Suppressor macrophage (primary cell): ENCODE measurements at places on chromosomes 13 and 19.
A peak's percentile ranks its signal among the peaks of the same experiment; 100 is the strongest.

- peak; percentile 90 for DNase-seq
These were observed 76.6 kb upstream of the POMP start for GRCh38 chr13:28582225-28582891.

DNA sequence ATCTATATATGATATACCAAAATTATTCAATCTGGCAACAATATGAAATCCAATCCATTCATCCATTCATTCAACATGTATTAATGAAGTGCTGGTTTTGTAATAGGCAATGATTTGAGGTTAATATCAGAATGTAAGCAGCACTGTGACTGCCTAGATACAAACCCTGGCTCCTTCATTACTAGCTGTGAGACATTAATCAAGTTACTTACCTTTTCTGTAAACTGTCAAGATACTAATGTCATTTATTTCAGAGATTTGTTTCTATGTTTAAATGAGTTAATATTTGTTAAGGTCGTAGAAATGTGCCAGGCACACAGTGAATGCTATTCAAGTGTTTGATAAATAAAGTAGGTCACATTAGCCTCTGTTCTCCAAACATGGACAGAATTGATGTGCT is 40.9 kb downstream of the CLDN10 start:
- no peak for DNase-seq

DNA sequence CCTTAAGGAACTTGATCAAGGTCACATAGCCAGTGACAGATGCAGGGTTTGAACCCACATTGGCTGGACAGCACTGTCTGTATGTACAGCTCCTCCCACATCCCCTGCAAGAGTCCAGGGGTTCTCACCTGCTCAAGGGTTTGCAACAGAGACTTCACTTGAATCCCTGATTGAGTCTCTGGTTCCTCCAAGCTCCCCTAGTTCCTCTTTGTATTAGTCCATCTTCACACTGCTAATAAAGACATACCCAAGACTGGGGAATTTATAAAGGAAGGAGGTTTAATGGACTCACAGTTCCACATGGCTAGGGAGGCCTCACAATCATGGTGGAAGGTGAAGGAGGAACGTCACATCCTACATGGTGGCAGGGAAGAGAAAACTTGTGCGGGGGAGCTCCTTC is 72.8 kb upstream of the CLDN10 start:
- DNase-seq: no peak

GRCh38 chr13:54373211-54373610 is 1344.6 kb downstream of the OLFM4 start:
- no peak for DNase-seq

- DNase-seq: no peak
These were observed 27.7 kb downstream of the CYP2B6 start for GRCh38 chr19:41018736-41019290.

DNA sequence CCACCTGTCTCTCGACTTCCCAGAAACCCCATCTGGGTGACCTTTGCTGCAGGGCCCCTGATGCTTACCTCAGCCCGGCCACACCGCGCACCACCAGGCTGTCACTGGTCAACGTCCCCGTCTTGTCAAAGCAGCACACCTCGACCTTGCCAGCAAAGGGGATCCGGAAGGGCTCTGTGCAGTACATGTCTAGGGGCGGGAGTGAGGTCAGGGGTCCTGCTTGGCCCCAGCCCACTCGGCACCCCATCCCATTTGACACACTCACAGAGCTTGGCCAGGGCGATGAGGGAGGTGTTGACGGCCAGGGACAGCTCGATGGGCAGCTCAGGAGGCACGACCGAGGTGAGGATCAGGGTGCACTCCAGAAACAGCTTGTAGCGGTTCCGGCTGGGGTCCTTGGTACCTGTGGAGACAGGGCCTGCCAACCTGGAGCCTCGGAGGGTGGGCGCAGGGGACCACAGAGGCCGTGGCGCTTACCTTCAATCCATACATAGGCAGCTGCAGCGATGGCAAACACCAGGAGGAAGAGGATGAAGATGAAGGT is 8.4 kb downstream of the ATP13A1 start:
- DNase-seq: no peak

GRCh38 chr13:20708216-20708615 is 4.7 kb downstream of the IL17D start:
- no peak for DNase-seq

GRCh38 chr19:48702701-48703100 is 6.9 kb downstream of the FUT2 start:
- DNase-seq: no peak

DNA sequence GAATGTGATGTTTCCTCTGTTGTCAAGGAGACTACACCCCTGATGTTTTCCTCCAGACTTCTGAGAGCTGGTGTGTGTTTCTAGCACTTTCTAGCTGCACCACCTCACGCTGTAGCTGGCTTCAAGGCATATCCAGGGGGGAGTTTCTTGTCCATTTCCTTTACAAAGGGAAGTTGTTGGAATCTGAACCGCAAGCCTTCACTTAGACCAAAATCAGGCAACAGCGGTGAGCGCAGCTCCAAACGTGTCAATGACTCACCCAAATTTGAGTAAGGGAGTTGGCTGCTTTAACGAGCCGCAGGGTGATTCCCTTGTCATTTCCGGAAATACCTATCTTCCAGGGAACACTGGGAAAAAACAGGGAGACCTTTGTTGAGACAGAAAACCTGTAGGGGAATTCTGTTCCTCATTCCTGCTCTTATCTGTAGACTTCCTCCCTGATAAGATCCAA is 2.5 kb downstream of the LDLR start:
- DNase-seq: peak; percentile 70

DNA sequence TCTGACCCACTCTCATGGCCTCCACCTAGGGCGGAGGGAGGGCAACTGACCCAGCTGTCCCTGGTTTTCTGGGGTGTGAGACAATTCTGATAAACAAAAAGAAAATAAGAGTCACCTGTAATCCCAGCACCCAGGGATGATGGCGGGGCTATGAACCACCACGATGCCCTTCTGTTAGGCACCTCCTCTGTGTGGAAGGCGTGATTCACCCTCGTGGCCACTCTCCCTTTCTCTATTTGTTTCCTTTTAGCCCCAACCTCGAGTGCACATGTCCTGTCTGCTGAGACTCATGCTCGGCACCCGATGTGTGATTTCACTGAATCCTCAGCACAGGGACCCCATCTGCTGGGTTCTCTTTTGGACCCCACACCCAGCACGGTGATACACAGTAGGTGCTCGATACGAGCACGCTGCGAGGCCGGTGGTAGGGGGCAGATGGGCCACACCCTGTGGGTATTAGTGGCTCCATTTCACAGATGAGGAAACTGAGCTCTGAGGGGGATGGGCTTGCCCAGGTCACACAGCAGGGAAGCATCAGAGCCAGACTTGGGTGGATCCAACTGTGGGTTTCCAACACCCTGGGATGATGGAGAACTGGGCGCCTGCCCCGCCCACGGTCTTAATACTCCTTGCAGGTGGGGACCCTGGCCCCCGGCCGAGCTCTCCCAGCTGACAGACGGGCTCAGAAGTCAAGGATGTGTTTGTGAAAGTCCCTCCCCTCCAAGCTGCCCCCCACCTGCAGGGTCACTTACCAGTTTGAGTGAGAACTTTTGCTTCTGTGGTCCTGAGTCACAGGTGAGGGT is 24.9 kb downstream of the VRK3 start:
- DNase-seq: no peak

GRCh38 chr13:79679334-79679733 is 198.4 kb downstream of the NDFIP2 start:
- DNase-seq: peak; percentile 91

DNA sequence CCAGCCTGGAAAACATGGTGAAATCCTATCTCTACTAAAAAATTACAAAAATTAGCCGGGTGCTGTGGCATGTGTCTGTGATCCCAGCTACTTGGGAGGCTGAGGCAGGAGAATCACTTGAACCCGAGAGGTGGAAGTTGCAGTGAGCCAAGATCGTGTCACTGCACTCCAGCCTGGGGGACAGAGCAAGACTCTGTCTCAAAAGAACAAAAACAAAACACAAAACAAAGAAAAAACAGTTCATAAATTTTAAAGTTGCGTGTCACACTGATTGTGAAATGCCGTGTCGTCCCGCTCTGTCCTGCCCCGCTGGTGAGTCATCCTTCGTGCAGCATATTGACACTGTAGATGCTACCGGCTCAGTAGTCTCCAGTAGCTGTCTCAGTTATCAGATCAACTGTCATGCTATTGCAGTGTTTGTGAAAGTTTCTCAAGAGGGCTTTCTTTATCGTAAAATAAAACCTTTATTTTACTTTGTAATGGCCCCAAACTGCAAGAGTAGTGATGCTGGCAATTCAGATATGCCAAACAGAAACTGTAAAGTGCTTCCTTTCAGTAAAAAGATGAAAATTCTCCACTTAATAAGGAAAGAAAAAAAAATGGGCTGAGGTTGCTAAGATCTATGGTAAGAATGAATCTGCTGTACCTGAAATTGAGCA is 36.4 kb upstream of the IGFL1 start:
- DNase-seq: peak; percentile 83

DNA sequence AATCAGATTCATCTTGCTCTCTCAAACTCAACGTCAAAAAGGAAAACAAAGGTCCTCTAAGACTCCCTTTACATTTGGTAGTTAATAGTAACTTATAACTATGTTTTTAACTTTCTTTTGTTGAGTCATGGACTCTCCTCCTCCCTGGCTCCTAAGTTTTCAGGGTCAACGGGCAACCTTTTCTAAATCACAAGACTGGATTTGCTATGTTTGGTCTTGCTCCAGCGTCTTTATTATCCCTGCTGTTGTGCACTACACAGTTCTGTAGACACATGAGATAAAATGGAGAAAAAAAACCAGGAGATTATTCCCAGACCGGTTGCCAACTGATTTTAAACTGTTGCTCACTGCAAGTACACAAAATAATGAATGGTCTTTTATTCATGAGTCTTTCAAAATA is 1.9 kb upstream of the ITM2B start:
- DNase-seq: no peak

- DNase-seq: no peak
These were observed 499.8 kb downstream of the LIG4 start for GRCh38 chr13:107715496-107715895.

DNA sequence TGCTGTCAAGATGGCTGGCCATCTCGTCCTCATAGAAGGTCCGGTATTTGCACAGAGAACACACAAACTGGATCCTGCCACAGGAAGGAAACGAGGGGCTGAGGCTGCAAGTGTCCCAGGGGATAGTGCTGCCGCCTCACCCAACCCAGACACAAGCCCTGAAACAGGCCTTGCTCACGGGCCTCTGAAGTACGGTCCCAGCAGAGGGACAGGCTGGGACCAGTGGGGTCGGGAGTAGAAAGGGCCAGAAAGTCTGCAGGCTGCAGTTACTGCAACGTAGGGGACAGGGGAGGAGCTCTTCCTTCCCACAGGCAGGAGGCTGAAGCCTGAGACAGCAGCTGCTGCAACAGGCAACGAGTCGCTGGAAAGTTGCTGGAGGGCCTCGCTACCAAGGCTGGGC is 18.2 kb upstream of the AKAP8 start:
- DNase-seq: no peak

DNA sequence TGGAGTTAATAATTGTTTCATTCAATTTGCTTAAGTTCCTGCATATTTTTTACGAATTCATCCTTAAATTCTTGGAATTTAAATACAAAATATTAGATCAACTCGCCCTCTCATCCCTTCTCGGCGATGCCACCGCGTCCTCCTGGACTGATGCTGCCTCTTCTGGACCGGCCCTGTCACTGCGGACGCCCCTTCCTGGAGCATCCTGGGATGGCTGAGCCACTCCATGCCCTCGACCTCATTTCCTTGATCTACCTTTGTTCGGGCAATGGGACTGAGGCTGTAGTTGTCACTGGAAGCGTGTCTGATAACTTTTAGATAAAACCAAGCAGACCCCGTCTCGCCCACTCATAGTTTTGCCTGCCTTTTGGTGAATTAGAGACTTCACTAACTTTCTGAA is 283.7 kb downstream of the TEX29 start:
- DNase-seq: no peak

DNA sequence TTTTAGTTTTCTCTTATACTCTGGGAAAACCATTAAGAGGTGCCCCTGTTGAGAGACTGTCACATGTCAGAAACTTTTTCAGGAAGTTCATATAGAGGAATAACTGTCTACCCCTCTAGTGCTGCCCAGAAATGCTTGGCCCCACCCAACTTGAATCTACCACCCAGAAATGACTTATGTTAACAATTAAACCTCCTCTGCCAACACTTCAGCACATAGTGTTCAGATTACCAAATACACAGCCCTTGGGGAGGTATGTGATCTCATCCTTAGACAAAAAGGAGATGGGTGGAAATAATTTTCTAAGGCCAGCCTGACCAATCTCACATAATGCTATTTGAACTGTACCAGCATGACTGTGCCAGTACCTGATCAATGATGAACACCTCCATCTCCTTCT is 35.6 kb downstream of the CCDC169 start:
- no peak for DNase-seq

DNA sequence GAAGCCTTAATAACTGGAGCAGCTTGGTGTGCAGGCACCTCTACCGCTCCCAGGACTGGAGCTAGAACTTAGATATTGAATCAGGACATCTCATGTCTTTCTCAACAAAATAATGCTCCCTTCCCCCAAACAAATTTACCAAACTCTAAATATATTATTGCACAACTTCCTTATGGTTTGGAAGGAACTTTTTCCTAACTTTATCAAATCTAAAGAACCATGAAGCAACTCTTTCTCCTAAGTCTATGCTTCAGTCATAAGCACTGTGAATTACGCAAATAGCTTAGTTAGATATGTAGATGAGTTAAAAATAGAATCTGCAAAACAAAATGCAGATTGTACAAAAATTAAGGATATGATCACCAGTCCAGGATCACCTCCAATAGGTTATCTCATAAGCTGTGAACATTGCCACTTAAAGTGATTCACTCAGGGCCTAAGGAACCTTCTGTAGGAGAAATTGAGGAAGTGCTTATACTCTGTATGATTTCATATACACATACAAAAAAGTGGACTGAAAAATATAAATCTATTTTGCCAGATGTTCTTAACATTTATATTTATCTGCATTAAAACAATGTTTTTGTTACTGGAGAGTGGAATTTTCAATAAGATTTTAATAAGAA is 20.4 kb upstream of the MAB21L1 start:
- DNase-seq: peak; percentile 78

DNA sequence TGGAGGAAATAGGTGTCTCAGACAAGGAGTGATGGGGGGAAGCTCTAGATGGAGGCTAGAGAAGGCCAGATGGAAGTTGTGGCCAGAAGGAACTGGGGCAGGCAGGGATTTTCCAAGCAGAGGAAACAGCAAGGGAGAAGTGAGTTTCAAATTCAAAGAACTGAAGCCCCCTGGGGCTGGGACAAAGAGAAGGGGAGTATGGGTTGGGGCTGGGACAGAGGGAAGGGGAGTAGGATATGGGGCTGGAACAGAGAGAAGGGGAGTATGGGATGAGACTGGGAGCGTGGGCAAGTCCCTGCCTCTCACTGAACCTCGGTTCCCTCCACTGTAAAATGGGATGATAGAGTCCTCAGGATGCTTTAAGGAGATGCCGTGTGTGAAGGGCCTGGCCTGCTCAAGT is 1.9 kb upstream of the GTF2F1 start:
- no peak for DNase-seq
